ENCODE measurements at places on chromosomes 5 and 9.

DNA sequence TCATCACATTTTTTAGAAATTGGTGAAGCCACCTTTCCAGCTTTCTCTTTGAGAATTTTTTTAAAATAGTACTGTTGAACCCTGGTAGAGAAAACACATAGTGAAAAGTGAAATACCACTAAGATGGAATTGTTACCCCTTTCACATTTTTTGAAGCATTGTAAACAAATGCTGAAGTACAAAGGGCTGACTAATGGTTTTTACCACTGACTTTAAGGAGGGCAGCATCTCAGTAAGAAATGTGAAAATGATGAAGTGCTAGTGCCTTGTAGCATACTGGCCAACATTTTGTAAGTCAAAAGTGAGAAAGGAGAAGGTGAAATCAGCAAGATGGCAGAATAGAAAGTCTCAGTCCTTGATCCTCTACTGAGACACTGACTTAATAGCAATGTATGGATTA lies 320.6 kb downstream of the PJA2 start:
- DNase-seq = no peak

GRCh38 chr9:134205672-134206310 lies 41.4 kb upstream of the RNU6ATAC start:
- peak; percentile 86 for DNase-seq

DNA sequence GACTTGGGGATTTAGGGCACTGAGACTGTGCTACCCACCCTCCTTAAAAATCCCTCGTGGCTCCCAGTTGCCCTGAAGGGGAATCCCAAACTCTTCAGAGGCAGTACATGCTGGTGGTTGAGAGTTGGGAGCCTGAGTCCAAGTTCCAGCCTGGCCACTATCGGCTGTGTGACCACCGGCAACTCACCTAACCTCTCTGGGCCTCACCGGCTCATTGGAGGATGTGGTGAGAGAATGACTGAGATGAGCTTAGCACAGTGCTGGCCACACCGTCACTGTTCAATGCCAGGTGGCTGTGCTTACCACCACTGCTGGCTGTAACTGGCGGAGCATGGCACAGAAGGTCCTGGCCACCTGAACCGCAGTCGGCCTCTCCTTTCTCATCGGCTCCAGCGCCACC lies 200.2 kb downstream of the C9orf50 start:
- DNase-seq = no peak

DNA sequence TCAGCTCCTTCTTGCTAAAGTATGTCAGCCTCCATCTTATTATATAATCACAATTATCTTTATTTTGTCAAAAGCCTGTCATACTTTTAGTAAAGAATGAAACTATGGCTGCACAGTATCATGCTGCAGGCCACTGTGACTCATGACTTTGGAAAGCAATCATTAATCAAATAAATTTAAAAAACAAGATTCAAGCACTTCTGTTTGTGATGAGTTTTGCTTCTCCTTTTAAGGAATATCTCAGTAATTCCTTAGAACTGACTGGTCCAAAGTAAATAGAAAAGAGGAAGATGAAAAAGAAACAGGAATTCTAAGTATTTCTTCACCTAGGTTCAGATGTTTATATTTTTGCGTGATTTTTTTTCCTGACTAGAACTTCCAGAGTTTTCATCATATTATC lies 83.1 kb downstream of the EDIL3 start:
- DNase-seq = no peak

All from Right ventricle myocardium superior (tissue), 1 donor.